ENCODE measurements at places on chromosomes 5 and 9. TPM values are rescaled to one million over a fixed set of nuclear protein-coding genes. Genes with fewer than 3 reads are reported as not detected.

- no peaks in the 10 kb centered on the region for H3K36me3 ChIP-seq
- no peaks in the 10 kb centered on the region for H3K27me3 ChIP-seq
- no peak overlapping the region for H3K27ac ChIP-seq
- DNase-seq: no peak
- no peaks in the 10 kb centered on the region for H3K4me1 ChIP-seq
- H3K4me3 ChIP-seq: no peak overlapping the region
Measured at GRCh38 chr9:121816845-121817450, 165.5 kb downstream of the DAB2IP start.

DNA sequence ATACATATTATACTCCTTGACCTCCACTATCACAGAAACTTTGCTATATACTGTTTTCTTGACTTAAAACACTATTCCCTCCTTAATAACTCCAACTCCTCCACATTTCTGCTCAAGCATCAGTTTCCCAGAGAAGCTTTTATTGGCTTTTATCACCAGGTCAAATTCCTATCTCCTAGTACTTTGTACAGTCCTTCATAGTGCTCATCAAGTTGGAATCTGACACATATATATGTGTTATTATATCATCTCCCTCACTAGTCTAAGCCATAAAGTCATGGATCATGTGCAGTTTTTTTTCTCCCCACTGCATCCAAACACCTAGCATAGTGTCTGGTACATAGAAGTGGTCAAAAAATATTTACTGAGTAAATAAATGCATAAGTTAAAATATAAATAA is 59.1 kb downstream of the BHMT start:
- no peak for DNase-seq
- no peaks in the 10 kb centered on the region for H3K36me3 ChIP-seq
- no peak overlapping the region for H3K27ac ChIP-seq
- no peaks in the 10 kb centered on the region for H3K27me3 ChIP-seq
- H3K4me1 ChIP-seq: no peaks in the 10 kb centered on the region

DNA sequence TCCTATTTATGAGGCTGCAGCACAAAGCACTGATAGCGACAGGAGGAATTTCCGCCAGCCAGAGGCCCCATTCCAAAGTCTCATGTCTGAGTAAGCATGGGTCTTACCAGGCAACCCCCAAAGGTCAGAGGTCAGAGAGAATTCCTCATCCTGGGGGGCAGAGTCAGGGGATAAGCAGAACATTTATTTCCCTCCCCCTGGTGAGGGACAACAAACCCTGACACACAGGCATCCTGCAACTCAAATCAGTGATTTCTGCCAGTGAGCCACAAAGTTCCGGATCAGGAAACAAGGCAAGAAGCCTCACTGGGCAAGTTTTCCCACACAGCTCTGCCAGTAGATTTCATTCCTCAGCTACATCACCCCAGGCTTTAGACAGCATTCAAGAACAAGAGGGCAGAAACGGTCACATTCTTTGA is 37.0 kb downstream of the ADAMTS12 start:
- H3K36me3 ChIP-seq: no peaks in the 10 kb centered on the region
- no peak overlapping the region for H3K27ac ChIP-seq
- H3K27me3 ChIP-seq: no peaks in the 10 kb centered on the region
- no peaks in the 10 kb centered on the region for H3K4me1 ChIP-seq
- no peak overlapping the region for H3K4me3 ChIP-seq

DNA sequence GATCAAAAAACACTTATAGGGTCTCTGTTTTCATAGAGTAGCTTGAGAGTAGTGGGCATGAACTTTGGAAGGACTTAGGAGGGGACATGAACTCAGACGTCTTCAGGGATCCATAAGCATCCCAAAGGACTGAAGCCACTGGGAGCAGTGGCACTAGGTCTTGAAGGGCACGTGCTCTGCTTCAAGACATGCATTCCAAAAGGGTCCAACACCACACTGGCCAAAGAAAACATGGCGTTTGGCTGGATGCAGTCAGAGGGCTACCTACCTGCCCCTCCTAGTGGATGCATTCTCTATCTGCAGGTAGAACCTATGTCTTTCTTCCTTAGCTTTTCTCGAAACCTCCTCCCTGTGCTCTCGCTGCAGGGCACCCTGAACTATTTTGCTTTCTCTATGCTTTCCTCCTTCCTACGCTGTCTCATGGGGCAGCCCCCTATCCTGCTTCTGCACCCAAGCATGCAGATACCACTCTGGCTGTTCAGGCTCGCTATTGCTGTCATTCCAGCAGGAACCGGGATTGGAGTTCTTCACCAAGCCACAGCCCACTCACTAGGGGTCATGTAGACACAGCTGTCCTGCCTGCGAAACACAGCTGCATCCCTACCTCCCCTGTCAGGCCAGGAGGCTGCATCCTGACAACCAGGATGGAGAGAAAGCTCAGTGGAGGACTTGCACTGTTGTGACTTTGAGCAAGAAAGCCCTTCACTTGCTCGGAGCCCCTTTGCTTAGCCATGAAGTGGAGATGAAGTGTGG is 11.9 kb downstream of the FAM240B start:
- no peak overlapping the region for H3K4me3 ChIP-seq
- H3K36me3 ChIP-seq: no peaks in the 10 kb centered on the region
- no peak overlapping the region for H3K27ac ChIP-seq
- DNase-seq: no peak

GRCh38 chr9:128654481-128654880 is 2.2 kb downstream of the DYNC2I2 start:
- H3K4me1 ChIP-seq: peaks cover 3% of the 10 kb centered on the region
- peak overlapping the region; percentile 65 for H3K27ac ChIP-seq
- H3K36me3 ChIP-seq: no peaks in the 10 kb centered on the region

- no peaks in the 10 kb centered on the region for H3K36me3 ChIP-seq
- H3K27me3 ChIP-seq: no peaks in the 10 kb centered on the region
- H3K4me3 ChIP-seq: no peak overlapping the region
Measured at GRCh38 chr5:166365164-166365563, 1926.3 kb upstream of the WWC1 start.

The CHSY3 gene
- total RNA-seq: not detected

- H3K27ac ChIP-seq: no peak overlapping the region
- H3K4me3 ChIP-seq: no peak overlapping the region
- no peaks in the 10 kb centered on the region for H3K36me3 ChIP-seq
- no peaks in the 10 kb centered on the region for H3K27me3 ChIP-seq
- no peak for DNase-seq
Measured at GRCh38 chr5:78671609-78672008, 23.0 kb upstream of the LHFPL2 start.

The IFNB1 gene
- not detected for total RNA-seq

- H3K4me1 ChIP-seq: no peaks in the 10 kb centered on the region
- H3K4me3 ChIP-seq: no peak overlapping the region
- no peak overlapping the region for H3K27ac ChIP-seq
- no peaks in the 10 kb centered on the region for H3K27me3 ChIP-seq
Measured at GRCh38 chr5:39441838-39442237, 17.1 kb upstream of the DAB2 start.

DNA sequence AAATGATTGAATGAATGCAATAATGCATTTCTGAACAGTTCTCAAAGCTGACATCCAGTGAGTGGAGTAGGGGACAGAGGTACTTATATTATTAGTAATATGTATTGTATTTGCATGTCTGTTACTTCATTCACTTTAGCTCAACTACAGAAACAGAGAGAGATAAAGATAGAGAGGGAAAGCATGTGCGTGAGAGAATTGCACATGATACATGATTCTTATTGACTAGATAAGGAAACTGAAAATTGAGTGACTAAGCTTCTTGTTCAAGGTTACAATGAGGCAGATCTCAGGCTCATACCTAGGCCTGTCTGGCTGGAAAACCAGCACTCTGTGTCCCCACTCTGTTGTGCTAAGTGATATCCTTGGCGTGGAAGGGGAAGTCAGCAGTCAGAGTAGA is 337.7 kb upstream of the KLF4 start:
- no peaks in the 10 kb centered on the region for H3K36me3 ChIP-seq
- H3K4me1 ChIP-seq: no peaks in the 10 kb centered on the region
- H3K27ac ChIP-seq: no peak overlapping the region

- H3K4me1 ChIP-seq: no peaks in the 10 kb centered on the region
- DNase-seq: no peak
- H3K27me3 ChIP-seq: no peaks in the 10 kb centered on the region
- no peak overlapping the region for H3K4me3 ChIP-seq
- no peak overlapping the region for H3K27ac ChIP-seq
Measured at GRCh38 chr5:15983392-15983791, 196.2 kb downstream of the MARCHF11 start.

The PHF24 gene
- total RNA-seq: 0.08 TPM

GRCh38 chr9:110308633-110309038 is 29.0 kb downstream of the TXNDC8 start:
- no peaks in the 10 kb centered on the region for H3K27me3 ChIP-seq
- no peak overlapping the region for H3K4me3 ChIP-seq
- no peaks in the 10 kb centered on the region for H3K4me1 ChIP-seq
- no peak for DNase-seq
- H3K27ac ChIP-seq: no peak overlapping the region

GRCh38 chr9:114662081-114662989 is 4.7 kb upstream of the TEX53 start:
- H3K27ac ChIP-seq: no peak overlapping the region
- no peaks in the 10 kb centered on the region for H3K27me3 ChIP-seq
- no peaks in the 10 kb centered on the region for H3K36me3 ChIP-seq
- H3K4me1 ChIP-seq: no peaks in the 10 kb centered on the region
- no peak for DNase-seq

The CAMK4 gene
- 0.39 TPM for total RNA-seq

The FAM221B gene
- not detected for total RNA-seq

DNA sequence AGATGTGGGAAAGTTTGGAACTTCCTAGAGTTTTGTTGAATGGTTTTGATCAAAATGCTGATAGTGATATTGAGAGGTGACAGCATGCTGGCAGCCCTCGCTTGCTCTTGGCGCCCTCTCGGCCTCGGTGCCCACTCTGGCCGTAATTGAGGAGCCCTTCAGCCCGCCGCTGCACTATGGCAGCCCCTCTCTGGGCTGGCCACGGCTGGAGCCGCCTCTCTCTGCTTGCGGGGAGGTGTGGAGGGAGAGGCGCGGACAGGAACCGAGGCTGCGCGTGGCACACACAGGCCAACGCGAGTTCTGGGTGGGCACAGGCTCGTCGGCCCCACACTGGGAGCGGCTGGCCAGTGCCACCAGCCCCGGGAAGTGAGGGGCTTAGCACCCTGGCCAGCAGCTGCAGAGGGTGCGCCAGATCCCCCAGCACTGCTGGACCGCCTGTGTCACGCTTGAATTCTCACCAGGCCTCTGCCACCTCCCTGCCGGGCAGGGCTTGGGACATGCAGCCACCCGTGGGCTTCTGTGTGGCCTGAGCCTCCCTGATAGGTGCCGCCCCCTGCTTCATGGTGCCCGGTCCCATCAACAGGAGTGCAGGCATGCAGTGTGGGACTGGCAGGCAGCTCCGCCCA is 488.5 kb downstream of the CYLC2 start:
- H3K27me3 ChIP-seq: no peaks in the 10 kb centered on the region
- no peak for DNase-seq
- H3K36me3 ChIP-seq: no peaks in the 10 kb centered on the region
- H3K4me3 ChIP-seq: no peak overlapping the region
- no peak overlapping the region for H3K27ac ChIP-seq

DNA sequence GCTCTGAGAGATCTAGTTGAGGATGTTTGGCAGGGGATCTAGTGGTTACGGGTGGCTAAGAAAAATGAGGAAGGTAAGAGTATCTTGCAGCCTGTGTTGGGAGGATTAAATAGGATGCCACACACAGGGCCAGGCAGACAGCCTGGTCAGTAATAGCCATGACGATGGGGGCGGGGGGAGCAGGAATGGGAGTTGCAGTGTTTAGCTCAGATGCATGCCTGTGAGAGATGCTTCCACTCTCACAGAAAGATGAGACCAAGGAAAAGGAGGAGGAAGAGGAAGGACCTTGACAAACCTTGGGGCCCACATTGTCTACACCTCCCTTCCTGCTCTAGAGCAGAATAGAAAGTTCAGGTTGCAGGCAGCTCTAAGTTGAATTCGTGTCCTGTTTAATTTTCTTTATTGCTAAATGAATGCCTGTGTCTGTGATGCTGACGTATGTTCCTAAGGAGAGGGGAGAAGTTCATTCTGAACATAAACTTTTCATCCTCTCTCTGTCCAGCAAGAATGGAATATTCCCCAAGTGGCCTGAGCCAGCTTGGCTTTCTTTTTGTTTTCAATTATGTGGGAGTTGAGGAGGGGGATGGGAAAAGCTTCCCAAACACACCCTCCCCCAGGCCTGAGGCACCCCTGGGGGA is 28.7 kb downstream of the TGFBI start:
- H3K27ac ChIP-seq: peak overlapping the region; percentile 71
- no peak overlapping the region for H3K4me3 ChIP-seq
- peaks cover 10% of the 10 kb centered on the region for H3K36me3 ChIP-seq
- no peak for DNase-seq
- no peaks in the 10 kb centered on the region for H3K27me3 ChIP-seq

GRCh38 chr5:1727571-1727970 is 72.1 kb downstream of the MRPL36 start:
- H3K36me3 ChIP-seq: no peaks in the 10 kb centered on the region
- DNase-seq: no peak
- no peaks in the 10 kb centered on the region for H3K4me1 ChIP-seq
- no peak overlapping the region for H3K27ac ChIP-seq
- no peaks in the 10 kb centered on the region for H3K27me3 ChIP-seq

The NAIP gene
- 8.0 TPM for total RNA-seq

GRCh38 chr9:138078846-138079245 is 201.3 kb downstream of the CACNA1B start:
- no peak overlapping the region for H3K4me3 ChIP-seq
- DNase-seq: no peak
- H3K4me1 ChIP-seq: no peaks in the 10 kb centered on the region
- H3K36me3 ChIP-seq: no peaks in the 10 kb centered on the region
- H3K27me3 ChIP-seq: no peaks in the 10 kb centered on the region

The ACOT12 gene
- total RNA-seq: 0.74 TPM

The ABCA2 gene
- 27.0 TPM for total RNA-seq

The PAEP gene
- total RNA-seq: not detected

The C7 gene
- 1.4 TPM for total RNA-seq

The TEX48 gene
- total RNA-seq: not detected

DNA sequence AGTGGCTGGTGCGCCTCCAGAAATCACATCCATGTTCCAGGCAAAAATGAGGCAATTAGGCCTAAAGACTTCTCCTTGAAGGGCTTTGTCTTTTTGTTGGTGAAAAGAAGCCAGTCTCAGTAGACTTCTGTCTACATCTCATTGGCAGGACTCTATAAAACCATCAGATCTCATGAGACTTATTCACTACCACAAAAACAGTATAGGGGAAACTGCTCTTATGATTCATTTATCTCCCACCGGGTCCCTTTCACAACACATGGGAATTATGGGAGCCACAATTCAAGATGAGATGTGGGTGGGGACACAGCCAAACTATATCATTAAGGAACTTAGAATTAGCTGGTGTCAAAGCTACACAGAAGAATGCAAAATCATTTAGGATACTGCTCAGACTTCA is 77.7 kb upstream of the SNX2 start:
- H3K4me3 ChIP-seq: no peak overlapping the region
- no peaks in the 10 kb centered on the region for H3K36me3 ChIP-seq
- H3K27ac ChIP-seq: no peak overlapping the region
- H3K27me3 ChIP-seq: no peaks in the 10 kb centered on the region
- H3K4me1 ChIP-seq: no peaks in the 10 kb centered on the region

GRCh38 chr5:141084487-141084989 is 9.9 kb upstream of the PCDHB2 start:
- DNase-seq: peak; percentile 53
- peaks cover 2% of the 10 kb centered on the region for H3K27me3 ChIP-seq
- no peaks in the 10 kb centered on the region for H3K36me3 ChIP-seq
- peaks cover 3% of the 10 kb centered on the region for H3K4me1 ChIP-seq
- peak overlapping the region; percentile 86 for H3K27ac ChIP-seq

GRCh38 chr5:66122379-66123034 is 21.6 kb upstream of the SREK1 start:
- no peak for DNase-seq
- no peaks in the 10 kb centered on the region for H3K4me1 ChIP-seq
- no peaks in the 10 kb centered on the region for H3K27me3 ChIP-seq
- no peak overlapping the region for H3K27ac ChIP-seq
